Stimulated activated CD8-positive, alpha-beta memory T cell treated with anti-CD3 and anti-CD28 coated beads, Interleukin-4, amount 100 ng/mL, for 4 hours (primary cell): ENCODE measurements at places on chromosomes 13 and 19.

DNA sequence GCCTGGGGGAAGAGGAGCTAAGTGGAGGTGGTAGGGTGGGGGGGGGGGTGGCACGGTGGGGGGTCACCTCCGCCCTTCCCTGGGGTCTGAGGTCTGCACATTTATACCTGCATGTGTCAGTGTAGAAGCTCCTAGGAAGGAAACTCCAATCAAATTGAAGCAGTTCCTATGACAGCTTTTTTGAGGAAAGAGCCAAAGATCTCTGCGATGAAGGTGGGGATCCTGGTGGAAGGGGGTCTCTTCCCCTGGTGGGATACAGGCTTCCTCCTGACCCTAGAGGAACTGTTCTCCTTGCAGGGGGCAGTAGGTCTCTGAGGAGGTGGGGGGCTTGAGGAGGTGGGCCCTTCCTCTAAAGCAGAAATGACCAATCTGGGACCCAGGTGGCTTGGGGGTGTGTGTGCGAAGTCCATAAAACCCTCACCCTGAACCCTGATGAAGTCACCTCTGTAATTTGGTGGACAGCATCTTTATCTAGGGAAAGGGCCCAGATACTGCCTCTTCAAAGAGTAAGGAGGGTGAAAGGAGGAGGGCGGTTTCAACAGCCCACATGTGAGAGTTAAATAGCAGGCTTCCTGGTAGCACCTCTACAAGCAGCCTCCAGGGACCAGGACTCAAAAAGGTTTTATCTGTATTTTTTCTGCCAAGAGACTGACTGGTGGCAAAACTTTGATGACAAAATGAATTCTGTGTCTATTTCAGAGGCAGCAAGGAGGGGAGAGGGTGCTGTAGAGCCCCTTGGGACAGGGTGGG is 12.9 kb downstream of the RANBP3 start:
- no peak for DNase-seq

DNA sequence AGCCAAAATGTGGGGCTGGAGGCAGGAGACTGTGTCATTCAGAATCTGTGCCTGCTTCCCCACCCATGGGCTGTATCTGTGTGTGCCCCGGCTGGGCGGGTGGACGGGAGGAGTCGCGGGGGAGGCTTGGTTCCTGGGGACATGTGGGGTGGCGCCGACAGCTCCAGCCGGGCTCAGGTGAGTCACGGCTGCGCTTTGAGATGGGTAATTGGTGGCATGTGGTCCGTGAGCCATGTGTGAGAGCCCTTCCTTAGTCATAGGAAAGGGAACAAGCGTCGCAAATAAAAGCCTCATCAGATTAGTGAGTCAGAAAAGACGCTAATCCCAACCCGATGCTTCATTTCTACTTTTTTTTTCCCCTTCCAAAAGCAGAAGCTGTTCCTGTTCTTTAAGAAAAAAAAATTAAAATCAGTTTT is 118.6 kb upstream of the ZNF536 start:
- no peak for DNase-seq

GRCh38 chr13:35760735-35761281 is 284.3 kb upstream of the MAB21L1 start:
- DNase-seq = no peak

- no peak for DNase-seq
Measured at GRCh38 chr19:31205887-31206518, 143.2 kb downstream of the TSHZ3 start.

DNA sequence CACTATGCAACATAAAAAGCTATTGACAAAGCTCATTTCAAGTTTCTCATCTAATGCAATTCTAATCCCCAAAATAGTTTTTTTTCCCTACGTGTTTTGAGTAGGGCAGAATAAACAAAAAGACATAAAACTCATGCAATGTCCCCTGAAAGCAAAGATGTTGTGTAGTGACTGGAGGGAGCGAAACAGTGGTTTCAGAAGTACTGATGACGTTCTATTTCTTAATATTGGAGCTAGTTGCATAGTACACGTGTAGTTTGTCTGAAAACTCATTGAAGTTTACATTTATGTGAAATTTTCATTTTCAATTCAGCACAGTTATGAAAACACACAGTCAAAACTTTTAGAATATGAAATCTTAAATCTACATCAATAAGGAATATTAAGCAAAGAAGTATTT is 31.6 kb downstream of the USP12 start:
- DNase-seq = no peak

DNA sequence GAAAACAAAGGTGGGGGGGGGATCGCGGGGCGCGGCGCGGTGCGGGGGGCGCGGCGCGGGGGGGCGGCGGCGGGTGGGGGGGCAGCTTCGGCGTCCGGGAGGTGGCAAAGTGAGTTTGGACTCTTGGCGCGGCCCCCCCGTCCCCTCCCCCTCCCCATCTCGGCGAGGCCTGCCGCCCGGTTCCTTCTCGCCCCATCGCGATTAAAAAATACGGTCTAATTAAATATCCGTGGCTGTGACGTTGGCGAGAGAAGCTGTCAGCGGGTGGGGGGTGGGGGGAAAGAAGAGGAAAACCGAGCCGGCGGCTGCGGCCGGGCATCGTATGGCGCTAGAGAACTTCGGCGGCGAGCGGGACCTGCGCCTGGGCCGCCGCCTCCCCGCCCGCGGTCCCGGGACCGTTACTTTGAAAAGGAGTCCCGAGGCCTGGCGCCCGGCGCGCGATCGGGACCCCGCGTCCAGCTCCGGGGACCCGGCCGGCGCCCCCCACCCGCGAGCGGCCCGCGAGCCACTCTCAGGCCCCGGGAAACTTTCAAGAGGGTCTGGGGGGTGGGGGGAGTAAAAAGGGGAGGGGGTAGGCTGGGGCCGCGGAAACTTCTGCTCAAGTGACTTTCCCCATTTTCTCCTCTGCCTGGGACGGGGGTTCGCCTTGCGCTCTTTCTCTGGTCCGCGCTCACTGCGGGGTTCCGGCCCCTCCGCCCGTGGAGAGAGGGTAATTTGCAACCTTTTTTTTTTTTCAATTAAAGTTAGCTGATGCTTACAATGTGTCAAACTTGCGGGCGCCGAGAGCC is 146.3 kb upstream of the ZNF536 start:
- no peak for DNase-seq
